CD4-positive, alpha-beta T cell treated with Interleukin-6 for 4 hours (primary cell): ENCODE measurements at places on chromosomes 6 and 20.
A peak's percentile ranks its signal among the peaks of the same experiment; 100 is the strongest.

- DNase-seq, result no peak
These were observed 302.2 kb upstream of the EPHA7 start for GRCh38 chr6:93721386-93722048.

- DNase-seq, result no peak
These were observed 111.5 kb upstream of the NHSL1 start for GRCh38 chr6:138610816-138611215.

- DNase-seq, result no peak
These were observed 157.5 kb upstream of the PMEPA1 start for GRCh38 chr20:57867181-57867803.

GRCh38 chr20:23637282-23638221 is at the start of gene CST3:
Gene CST3, minus strand, starts transcription at chr20:23637955. Its CDS starts 93 bp downstream, at chr20:23637862.
- DNase-seq, result peak; percentile 7

- no peak for DNase-seq
These were observed 674.8 kb upstream of the CITED2 start for GRCh38 chr6:140049251-140049650.

DNA sequence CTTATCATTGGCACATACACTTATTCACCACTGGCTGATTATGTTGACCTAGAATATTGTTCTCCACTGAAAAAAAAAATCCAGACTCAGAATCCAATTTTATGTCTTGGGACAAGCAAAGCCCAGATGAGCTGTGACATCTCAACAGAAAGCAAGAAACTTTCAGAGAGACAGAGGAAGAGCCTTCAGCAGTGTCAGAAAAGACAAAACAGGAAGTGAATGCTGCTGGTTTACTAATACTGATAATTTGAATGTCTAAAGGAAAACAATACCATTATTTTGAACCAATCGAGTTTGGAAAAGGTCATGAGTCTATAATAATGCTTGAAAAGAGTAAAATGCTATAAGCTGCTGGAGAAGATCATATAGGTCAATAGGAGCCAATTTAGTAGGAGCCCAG is 179.8 kb upstream of the RIMS1 start:
- DNase-seq, result no peak

DNA sequence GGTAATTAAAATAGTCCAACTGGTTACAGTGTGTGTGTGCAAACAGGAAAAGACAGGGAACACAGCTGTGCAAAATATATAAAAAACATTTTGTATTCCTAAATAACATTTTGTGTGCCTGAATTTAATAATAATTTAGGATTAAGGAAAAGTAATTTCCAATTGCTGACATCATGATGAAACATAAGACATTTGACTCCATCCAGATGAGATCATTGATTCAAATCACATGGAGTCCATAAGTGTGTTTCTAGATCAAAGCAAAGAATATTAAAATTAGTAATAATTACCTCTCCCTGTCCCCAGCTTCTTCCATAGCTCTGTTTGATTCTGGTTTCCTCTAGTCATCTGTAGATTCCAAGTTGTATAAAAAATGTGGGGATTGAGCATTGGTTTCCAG is 64.6 kb upstream of the BTN3A2 start:
- no peak for DNase-seq

DNA sequence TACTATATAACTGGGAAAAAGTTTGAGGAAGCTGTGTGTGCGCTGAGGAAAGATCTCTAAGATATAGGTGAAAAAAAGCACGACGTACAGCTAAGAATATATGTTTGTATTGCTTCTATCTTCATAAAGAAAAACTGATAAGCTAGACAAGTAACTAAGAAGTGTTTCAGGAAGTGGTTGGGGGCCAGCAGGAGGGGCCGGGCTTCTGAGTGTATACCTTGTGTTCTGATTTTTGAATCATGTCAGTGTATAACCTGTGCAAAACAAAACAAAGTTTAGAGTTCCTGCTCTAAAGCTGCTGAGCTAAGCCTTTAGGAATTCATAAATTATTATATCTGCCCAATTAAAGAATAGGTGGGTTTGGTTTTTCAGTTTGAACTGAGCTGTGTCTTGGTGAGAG is 7.9 kb upstream of the OSER1 start:
- DNase-seq, result peak; percentile 80
